ENCODE measurements at places on chromosomes 5 and 9. TPM values are rescaled to one million over a fixed set of nuclear protein-coding genes. Genes with fewer than 3 reads are reported as not detected.

FBXO10 gene
- 4.9 TPM for total RNA-seq

PPP6C gene
- total RNA-seq = 29.7 TPM

SPATA6L gene
- total RNA-seq = 1.7 TPM

ERGIC1 gene
- 99.1 TPM for total RNA-seq

Measured in epithelial cell of proximal tubule (primary cell).